ENCODE measurements at places on chromosomes 4 and X. TPM values are rescaled to one million over a fixed set of nuclear protein-coding genes. Genes with fewer than 3 reads are reported as not detected.

Gene HPGDS
- not detected for total RNA-seq

Gene KIT
- total RNA-seq: 0.21 TPM

Gene CABS1
- total RNA-seq: not detected

Gene NPNT
- not detected for total RNA-seq

Gene POU3F4
- total RNA-seq: not detected

Gene BGN
- total RNA-seq: 0.45 TPM

Gene ZMAT1
- total RNA-seq: 0.16 TPM

Gene ASB12
- total RNA-seq: not detected

Gene ATP2B3
- total RNA-seq: 0.03 TPM

Gene CT45A3
- total RNA-seq: 0.24 TPM

Gene ASB5
- total RNA-seq: not detected

Gene VCX2
- 0.13 TPM for total RNA-seq

Gene XG
- not detected for total RNA-seq

Gene C4orf36
- total RNA-seq: 2.6 TPM

Gene FRG2
- 1.4 TPM for total RNA-seq

Gene MTNR1A
- total RNA-seq: not detected

Gene SLC9B1
- not detected for total RNA-seq

Gene METAP1
- 102 TPM for total RNA-seq

Gene MAGEB10
- total RNA-seq: not detected

Gene ADH7
- not detected for total RNA-seq

Gene SHISA3
- not detected for total RNA-seq

Gene CXXC4
- total RNA-seq: 1.7 TPM

Gene BTK
- total RNA-seq: not detected

Gene SLC6A14
- not detected for total RNA-seq

Gene PDCL2
- not detected for total RNA-seq

Gene RS1
- total RNA-seq: not detected

Gene DDIT4L
- total RNA-seq: not detected

Gene MAGEA9B
- 0.93 TPM for total RNA-seq

Gene CT45A10
- 42.2 TPM for total RNA-seq
